ENCODE measurements at places on chromosomes 5 and 9.

GRCh38 chr5:57320582-57320981 is 146.7 kb downstream of the GPBP1 start:
- no peak for DNase-seq

- DNase-seq: no peak
Observed at GRCh38 chr9:11039006-11039405, 426.2 kb upstream of the PTPRD start.

DNA sequence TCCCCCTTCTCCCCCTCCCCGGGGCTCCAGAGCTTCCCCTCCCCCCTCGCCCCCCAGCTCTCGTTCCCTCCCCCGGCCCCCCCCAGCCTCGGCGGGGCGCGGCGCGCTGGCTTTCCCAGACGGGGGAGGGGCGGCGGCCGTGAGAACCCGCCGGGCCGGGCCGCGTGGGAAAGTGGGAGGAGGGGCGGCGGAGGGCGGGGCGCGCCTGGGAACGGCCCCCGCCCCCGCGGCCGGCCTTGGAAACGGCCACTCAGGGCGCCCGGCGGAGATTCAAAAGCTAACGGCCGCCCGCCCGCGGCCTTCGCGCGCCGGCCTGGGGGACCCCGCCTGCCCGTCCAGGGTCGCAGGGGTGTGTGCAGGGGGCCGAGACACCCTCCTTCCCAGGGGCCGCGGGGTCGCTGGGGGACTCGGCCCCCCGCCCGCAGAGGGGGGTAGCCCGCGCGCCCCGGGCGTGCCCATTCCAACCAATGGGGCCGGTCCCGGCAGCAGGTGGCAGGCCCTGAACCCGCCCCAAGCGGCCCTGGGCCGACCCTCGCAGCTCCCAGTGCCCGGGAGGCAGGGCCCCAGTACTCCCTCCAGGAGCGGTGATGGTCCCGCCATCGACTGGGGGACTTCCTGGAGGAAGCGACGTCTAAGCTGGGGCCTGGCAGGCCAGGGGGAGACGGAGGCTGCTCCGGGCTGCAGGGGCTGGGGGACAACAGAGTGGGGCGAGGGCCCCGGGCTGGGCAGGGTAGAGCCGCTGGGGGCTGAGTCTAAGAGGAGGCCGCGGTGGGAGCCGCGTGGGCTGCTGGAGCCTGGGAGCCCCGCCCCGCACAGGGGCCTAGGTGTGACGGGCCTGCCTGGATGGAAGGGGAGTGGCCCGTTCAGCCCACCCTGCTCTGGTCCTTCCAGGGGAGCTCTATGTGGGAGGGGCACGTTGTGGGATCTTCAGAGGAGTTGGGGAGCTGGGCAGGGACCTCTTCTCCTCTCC is 14.2 kb upstream of the NRARP start:
- no peak for DNase-seq

DNA sequence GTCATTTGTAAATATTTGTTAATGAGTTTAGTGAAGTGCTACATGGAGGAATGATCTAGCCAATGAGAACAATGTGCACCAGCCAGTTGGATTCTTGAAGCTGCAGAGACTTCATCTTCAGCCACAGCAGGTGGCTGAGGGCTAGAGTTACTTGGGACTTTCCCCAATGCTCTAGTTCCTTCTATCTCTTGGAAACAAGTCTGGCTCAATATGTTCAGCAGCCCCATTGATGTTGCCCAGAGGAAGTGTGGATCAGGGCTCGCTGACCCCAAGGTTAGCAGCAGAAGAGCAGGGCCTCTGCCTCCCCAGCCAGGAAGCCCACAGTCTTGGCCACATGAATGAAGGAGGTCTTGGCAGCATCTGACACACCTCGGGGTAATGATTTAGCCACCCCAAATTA is 117.5 kb downstream of the SLC1A3 start:
- no peak for DNase-seq
